ENCODE measurements at places on chromosomes 7 and 10.

- DNase-seq: no peak
Observed at GRCh38 chr10:102009801-102010425, 46.1 kb downstream of the ARMH3 start.

DNA sequence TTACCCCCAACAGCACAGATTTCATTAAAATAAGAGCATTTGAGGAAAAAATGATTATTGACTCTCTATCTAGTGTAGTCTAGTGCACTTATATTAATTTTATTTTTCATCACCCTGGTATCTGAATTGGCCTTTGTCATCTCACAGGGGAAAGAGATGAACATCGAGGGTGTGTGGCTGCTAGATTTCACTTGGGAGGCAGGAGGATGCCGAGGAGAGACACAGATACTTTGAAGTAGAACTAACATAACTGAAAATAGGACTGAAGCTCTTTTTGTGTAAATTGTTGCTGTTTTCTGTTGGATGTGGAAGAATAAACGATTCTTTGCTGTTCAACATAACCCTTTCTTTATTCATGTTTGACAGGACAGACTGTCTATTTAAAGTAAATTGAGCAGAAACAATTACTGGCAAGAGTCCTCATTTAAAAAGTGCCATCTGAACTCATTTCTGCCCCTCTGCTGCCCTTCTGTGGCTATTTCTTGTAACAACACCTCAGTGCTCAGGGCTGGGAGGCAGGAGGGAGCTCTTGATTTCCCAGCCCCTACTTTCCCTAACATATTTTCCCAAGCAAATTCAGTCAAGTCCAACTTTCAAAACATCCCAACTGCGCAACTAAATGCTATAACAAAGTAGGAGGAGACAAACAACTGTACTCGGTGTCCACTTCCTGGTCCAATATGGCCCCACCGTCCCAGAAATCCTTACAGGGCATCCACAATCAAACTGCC, 15.6 kb downstream of the LYZL1 start:
- DNase-seq: no peak

GRCh38 chr10:102119417-102120141, 589 bp downstream of the LDB1 start:
- no peak for DNase-seq

DNA sequence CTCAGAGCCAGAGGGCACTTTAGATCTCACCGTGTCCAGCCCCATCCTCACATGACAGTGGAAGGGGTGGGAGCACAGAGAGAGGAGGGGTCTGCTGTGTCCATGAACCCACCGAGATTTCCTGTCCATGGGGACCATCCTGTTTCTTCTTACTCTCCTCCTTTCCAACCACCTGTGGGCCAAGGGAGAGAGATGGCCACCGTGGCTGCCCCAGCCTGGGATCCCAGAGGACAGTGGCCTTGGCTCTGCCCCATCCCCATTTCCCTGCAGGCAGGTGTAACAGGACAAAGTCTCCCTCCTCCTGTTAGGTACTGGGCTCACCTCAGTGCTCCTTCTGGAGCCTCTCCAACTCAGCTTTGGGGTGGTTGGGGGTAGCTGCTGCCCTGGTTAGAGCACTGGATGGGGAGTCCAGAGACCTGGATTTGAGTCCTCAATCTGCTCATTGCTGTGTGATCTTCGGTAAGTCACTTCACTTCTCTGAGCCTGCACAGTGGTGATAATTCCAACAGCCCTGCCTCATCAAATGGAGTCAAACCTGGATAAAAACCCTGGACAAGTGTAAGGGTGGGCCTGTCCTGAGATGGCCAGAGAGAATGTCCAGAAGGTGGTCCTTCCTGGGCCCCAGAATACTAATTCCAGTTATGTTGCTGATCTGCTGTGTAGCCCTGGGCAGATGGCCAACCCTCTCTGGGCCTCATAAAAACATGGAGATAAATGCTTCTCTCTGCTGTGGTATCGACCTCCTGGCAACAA, 17.8 kb upstream of the PCBD1 start:
- no peak for DNase-seq

DNA sequence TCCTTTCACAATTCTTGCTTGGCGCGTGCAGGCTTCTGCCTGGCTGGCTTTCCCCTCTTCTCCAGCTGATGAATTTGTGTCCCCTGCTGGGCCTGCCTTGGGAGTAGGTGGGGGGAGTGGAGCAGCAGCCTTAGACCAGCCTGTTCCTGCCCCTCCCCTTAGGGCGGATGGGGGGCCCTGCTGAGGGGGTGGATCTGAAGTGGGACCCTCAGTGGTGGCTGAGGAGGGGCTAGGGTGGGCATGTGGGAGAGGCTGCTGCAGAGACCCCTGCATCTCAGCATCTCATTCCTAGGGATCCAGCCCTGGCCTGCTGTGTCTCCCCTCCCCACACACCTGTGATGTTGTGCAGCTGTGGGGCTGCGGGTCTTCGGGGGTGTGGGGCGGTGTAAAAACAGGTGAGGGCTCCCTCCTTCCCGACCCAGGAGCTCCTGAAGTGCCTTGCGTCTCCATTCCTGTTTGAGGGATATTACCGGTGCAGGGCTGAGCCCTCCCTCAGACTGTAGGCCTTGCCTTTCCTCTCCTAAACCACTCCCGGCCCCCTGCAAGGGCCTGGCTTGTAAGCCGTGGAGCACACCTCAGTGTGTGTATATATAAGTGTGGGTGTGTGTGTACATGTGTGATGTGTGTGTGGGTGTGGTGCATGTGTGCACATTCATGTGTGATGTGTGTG, 24.7 kb downstream of the ADCYAP1R1 start:
- DNase-seq: no peak

- DNase-seq: no peak
Observed at GRCh38 chr7:7816084-7816483, 97.7 kb upstream of the RPA3 start.

- DNase-seq: no peak
Observed at GRCh38 chr7:88746126-88746525, 13.4 kb upstream of the ZNF804B start.

GRCh38 chr10:80471715-80472233, 17.7 kb downstream of the TSPAN14 start:
- no peak for DNase-seq

DNA sequence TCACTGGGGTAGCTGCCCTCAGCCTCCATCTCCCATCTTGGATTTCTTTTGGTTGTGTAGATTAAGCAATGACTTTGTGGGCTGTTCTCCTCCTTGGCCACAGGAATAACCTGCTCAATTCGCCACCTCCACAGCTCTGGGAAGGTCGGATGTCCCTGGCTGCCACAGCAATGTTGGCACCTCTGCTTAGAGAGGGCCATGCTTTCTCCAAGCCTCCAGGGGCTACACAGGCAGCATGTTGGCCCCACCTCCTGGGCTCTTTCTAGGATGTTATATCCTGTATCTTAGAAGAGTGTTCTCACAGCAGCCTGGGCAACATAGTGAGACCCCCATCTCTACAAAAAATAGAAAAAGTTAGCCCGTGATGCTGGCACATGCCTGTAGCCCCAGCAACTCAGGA, 35.4 kb upstream of the FXYD4 start:
- DNase-seq: no peak

DNA sequence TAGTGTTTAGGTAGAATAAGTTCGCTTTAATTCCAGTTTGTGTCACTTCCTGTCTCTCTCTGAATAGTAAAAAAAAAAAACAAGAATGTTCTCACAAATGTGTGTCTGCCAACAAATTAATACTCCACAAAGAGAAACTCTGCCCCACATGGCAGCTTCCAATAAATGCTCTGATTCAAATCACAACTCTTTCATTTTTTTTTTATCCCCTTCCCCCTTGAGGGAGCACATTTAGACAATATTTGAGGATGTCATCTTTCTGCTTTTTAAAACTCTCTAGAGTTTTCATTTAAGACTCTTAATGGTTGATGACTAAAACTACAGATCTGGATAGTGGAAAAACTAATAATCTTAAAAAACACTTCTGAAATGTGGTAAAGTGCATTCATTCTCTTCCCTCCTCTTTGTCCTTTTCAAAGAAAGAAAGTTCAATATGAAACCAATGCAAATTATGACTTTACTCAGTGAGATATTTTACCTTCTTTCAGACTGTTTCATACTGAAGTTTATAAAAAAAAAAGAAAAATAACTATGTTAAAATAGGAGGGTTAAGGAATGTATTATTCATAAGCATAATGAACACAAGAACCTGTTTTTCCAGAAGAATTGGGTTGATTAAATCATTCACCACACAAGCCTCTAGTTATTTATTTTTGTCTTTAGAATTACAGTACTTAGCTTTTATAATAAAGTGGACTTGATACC, 42.3 kb downstream of the ARID5B start:
- no peak for DNase-seq

- no peak for DNase-seq
Observed at GRCh38 chr7:140200061-140200989, 23.5 kb upstream of the KDM7A start.

- DNase-seq: no peak
Observed at GRCh38 chr7:37986908-37987330, 66.5 kb downstream of the EPDR1 start.

GRCh38 chr10:124469956-124470484, 8.4 kb downstream of the LHPP start:
- no peak for DNase-seq

DNA sequence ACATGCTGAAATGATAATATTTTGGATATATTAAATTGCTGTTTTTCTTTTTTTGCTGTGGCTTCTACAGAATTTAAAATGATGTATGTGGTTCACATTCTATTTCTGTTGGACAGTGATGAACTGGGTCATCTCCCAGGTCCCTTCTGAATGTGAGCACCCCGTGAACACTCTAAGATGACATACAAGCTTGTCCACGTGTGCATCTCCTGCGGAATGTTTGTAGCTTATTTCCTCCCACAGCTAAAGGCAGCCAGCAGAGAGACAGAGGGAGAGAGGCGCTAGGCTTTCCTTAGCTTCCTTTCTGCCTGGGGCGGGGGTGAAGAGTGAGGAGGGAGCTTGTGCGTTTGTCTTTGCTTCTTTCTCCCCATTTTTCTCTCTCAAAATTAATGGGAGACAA, 219.1 kb downstream of the EMX2 start:
- no peak for DNase-seq

- no peak for DNase-seq
Observed at GRCh38 chr7:42236266-42236975, 588 bp downstream of the GLI3 start.

DNA sequence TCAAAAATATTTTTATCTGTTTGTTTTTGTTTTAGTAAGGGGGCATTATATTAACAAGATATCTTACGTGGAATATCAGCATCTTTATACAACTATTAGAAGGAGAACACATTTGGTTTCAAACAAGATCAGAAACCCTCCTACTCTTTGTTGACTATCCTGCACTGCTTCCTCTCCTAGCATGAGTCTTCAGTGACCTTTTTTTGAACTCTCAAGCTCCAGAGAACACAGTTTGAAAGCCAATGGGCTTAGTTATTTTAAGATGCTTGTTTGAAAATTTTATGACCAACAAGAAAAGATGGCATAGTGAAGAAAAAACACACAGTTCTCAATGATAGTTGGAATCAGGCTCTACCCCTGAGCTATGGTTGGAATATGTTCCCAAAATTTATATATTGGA, 37.2 kb upstream of the RTKN2 start:
- no peak for DNase-seq

DNA sequence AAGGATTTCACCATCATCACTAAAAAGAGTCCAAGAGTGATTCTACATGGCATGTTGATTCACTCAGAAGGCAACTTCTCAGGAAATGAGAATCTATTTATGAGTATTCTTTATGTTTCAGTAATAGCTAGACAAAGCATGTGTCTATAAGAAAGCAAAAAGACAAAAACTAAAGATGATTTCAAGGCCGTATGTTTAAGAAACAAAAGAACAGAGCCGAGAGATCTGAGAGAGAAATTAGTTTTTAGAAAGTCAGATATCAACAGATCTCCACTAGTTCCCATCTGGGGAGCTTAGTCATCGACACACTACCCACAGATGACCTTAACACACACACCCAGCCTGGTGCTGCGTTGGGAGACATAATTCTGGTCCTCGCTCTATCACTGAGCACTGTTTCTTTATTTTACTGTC, 21.0 kb downstream of the PIP4K2A start:
- no peak for DNase-seq

- DNase-seq: no peak
Observed at GRCh38 chr7:1026721-1027161, 17.6 kb upstream of the GPR146 start.

GRCh38 chr10:119246862-119247549, 39.6 kb downstream of the GRK5 start:
- no peak for DNase-seq

DNA sequence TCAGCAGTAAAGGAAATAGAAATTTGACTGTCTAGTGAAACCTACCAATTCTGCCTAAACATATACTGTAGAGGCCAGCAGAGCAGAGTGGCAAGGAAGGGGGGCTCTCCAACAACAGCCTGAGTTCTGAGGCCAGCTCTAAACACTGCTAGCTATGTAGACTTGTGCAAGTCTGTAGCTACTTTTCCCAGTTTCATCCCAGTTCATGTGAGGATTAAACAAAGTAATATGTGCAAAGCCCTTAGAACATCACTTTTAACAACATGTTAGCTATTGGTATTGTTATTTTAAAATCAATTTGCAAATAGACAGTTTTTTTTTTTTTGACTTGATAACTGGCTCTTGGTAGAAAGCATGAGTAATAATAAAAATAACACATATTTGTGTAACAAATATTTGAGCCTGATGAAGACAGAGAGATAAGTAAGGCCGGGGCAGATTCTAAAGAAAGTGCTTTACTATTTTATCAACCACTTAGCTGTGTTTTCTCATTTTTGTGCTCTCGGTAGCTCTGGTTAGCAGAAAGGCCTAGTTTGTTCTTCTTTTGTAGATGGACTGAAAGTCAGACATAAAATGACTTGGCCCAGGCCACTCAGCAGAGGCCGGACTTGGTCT, 9.3 kb downstream of the CHST12 start:
- DNase-seq: no peak

- DNase-seq: no peak
Observed at GRCh38 chr7:159035571-159036073, 109.0 kb downstream of the VIPR2 start.

- no peak for DNase-seq
Observed at GRCh38 chr7:45583296-45583695, 9.1 kb downstream of the ADCY1 start.

GRCh38 chr7:86911659-86912058, 147.8 kb downstream of the ELAPOR2 start:
- DNase-seq: no peak

GRCh38 chr7:140649556-140650205, 9.1 kb upstream of the DENND2A start:
- no peak for DNase-seq

DNA sequence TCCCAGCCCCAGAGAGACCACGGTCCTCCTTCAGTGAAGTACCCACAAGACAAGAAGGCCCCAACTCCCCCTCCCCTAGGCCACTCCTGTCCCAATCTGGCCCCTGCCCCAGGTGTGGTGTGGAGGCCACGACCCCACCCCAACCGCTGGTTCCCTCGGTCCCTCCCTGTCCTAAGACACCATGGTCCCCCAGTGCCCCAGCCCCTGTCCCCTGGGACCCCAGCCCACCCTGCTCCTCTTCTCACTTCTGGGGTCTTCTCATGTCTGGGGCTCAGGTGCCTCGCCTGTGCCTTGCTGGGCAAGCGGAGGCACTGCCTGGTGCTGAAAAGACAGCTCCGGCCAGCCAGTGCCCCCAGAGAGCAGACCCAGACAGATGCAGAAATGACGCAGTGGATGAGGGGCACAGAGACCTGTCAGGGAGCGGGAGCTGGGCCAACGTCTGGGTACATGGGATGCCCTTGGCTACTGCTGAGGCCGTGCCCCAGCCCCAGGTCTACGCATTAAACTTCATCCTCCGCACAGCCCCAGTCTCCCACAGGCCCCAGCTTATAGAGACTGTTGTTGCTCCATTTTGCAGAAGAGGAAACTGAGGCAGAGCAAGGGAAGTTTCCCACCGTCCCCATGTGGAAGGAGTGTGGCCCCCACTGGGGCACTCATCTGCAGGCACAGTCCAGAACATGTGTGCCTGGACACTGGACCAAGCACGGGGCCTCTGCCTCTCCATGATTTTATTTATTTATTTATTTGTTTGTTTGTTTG, 14.8 kb downstream of the GRIFIN start:
- DNase-seq: no peak

All from activated gamma-delta T cell (primary cell).